ENCODE measurements at places on chromosomes 6 and 20. TPM values are rescaled to one million over a fixed set of nuclear protein-coding genes. Genes with fewer than 3 reads are reported as not detected.
A peak's percentile ranks its signal among the peaks of the same experiment; 100 is the strongest.

PPT2 gene
- 16.2 TPM for total RNA-seq

FIG4 gene
- total RNA-seq, result 11.5 TPM

FAM83C gene
- not detected for total RNA-seq

TLDC2 gene
- not detected for total RNA-seq

IYD gene
- total RNA-seq, result not detected

- H3K27me3 ChIP-seq, result no peaks in the 10 kb centered on the region
- H3K4me3 ChIP-seq, result no peak overlapping the region
- no peak overlapping the region for H3K27ac ChIP-seq
- no peak for DNase-seq
These were observed 59.2 kb downstream of the TMEM244 start for GRCh38 chr6:129801909-129802308.

DNA sequence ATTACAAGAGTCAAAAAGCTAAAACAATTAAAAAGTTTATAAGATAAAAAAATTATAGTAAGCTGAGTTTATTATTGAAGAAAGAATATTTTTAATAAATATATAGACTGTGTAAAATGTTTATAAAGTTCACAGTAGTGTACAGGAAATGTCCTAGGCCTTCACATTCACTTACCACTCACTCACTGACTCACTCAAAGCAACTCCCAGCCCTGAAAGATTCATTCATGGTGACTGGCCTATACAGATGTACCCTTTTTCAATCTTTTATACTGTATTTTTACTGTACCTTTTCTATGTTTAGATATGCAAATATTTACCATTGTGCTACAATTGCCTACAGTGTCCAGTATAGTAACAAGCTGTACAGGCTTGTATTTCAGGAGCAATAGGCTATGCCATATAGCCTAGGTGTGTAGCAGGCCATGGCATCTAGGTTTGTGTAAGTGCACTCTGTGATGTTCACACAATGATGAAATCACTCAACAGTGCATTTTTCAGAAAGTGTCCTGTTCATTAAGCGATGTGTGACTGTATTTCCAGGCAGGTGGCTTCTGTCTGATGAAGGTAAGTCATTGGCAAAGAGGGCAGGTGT lies 130.2 kb downstream of the BTBD3 start:
- no peaks in the 10 kb centered on the region for H3K36me3 ChIP-seq
- no peaks in the 10 kb centered on the region for H3K4me1 ChIP-seq
- no peaks in the 10 kb centered on the region for H3K27me3 ChIP-seq
- no peak for DNase-seq

DNA sequence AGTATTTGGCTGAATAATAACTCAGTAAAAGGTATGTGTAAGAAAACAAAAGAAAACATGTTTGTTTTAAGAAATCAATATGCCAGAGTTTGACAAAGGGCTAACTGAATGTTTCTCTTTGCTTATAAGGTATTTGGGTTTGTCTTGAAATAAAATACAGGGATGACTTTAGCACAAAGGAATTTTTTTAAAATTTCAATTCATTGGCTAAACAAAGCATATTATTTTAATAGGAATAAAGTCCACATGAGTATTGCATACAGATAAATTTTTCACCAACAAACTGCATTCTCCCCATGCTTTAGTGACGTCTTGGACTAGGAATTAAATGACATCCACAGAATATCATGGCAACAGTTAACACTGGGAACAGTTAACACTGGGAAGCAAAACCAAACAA lies 480.0 kb upstream of the JAG1 start:
- no peak for DNase-seq
- H3K4me3 ChIP-seq, result no peak overlapping the region
- no peak overlapping the region for H3K27ac ChIP-seq
- H3K4me1 ChIP-seq, result no peaks in the 10 kb centered on the region
- H3K27me3 ChIP-seq, result peaks cover 2% of the 10 kb centered on the region

- no peaks in the 10 kb centered on the region for H3K4me1 ChIP-seq
- no peaks in the 10 kb centered on the region for H3K27me3 ChIP-seq
- no peaks in the 10 kb centered on the region for H3K36me3 ChIP-seq
- H3K4me3 ChIP-seq, result no peak overlapping the region
- DNase-seq, result no peak
- no peak overlapping the region for H3K27ac ChIP-seq
These were observed 350.5 kb downstream of the ZFAND3 start for GRCh38 chr6:38169977-38170526.

- H3K36me3 ChIP-seq, result peaks cover 25% of the 10 kb centered on the region
- no peaks in the 10 kb centered on the region for H3K27me3 ChIP-seq
- peak overlapping the region; percentile 3 for H3K27ac ChIP-seq
- no peak overlapping the region for H3K4me3 ChIP-seq
These were observed 8.7 kb downstream of the UBR2 start for GRCh38 chr6:42572523-42572922.

- no peaks in the 10 kb centered on the region for H3K4me1 ChIP-seq
- no peaks in the 10 kb centered on the region for H3K36me3 ChIP-seq
These were observed 541.3 kb upstream of the MARCKS start for GRCh38 chr6:113315879-113316278.

DNA sequence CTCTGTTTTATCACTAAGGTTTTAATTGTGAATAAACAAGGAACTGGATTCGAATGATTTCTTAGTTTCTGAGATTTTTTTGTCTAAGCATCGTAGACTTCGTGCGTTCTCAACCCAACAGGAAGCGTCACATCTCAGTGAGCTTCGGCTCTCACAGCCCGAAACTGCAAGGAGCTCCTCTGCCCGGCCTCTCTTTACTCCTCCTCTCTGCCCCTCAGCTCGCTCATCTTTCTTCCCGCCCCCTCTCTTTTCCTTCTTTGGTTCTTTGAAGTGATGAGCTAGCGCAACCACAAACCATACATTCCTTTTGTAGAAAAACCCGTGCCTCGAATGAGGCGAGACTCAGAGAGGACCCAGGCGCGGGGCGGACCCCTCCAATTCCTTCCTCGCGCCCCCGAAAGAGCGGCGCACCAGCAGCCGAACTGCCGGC lies 480 bp upstream of the NT5E start:
- H3K36me3 ChIP-seq, result no peaks in the 10 kb centered on the region
- DNase-seq, result peak; percentile 8
- H3K27me3 ChIP-seq, result peaks cover 15% of the 10 kb centered on the region
- peak overlapping the region; percentile 64 for H3K4me3 ChIP-seq

DNA sequence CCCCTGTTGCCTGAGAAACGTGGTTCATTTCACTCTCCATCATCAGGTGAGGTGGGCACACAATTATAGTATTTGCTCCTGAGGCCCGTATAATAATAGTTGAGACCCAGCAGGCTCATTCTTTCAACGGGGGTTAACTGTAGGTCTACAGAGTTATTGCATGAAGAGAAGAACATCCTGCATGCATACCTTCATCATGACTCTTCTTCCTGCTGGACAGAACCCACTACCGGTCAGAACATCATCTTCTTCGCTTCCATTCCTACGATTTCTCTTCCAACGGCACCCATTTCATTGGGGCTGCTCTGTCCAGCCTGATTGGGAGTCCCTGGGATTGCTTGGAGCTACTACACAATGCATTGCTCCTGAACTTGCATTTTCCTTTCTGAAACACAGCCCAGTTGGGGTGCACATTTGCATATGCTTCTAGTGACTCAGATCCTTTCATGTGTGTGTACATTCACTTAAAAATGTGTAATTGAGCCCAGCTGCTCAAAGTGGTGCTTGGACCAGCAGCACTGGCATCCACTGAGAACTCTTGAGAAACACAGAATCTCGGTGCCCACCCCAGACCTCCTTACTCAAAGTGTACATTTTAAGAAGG lies 57.4 kb downstream of the SLC24A3 start:
- peaks cover 8% of the 10 kb centered on the region for H3K27me3 ChIP-seq
- H3K4me3 ChIP-seq, result no peak overlapping the region

DNA sequence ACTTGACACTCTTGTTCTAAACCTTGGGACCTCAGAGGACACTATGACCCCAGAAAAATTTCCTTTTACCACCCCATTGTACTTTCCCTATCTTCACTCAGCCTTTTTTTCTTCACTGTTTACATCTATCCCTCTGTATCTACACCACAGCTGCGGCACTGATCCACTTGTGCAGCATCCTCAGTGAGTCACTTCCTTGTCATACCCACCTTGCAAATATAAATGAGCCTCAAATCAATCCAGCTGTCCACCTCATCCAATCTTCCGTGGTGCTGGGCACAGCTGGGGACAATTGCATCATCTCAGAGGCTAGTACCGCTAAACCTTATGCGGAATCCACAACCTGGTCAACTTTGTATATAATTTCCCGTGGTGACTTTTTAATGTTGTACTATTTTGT lies 710.5 kb downstream of the QKI start:
- H3K27ac ChIP-seq, result no peak overlapping the region
- H3K4me1 ChIP-seq, result no peaks in the 10 kb centered on the region
- no peaks in the 10 kb centered on the region for H3K27me3 ChIP-seq
- no peak overlapping the region for H3K4me3 ChIP-seq
- no peaks in the 10 kb centered on the region for H3K36me3 ChIP-seq
- no peak for DNase-seq

- H3K4me1 ChIP-seq, result peaks cover 5% of the 10 kb centered on the region
- no peak overlapping the region for H3K27ac ChIP-seq
- no peak overlapping the region for H3K4me3 ChIP-seq
- H3K27me3 ChIP-seq, result no peaks in the 10 kb centered on the region
These were observed 33.4 kb upstream of the IL17A start for GRCh38 chr6:52152711-52153160.

- H3K27ac ChIP-seq, result no peak overlapping the region
- no peaks in the 10 kb centered on the region for H3K4me1 ChIP-seq
- H3K36me3 ChIP-seq, result no peaks in the 10 kb centered on the region
- no peak overlapping the region for H3K4me3 ChIP-seq
These were observed 49.2 kb downstream of the GMDS start for GRCh38 chr6:2196079-2196679.

DNA sequence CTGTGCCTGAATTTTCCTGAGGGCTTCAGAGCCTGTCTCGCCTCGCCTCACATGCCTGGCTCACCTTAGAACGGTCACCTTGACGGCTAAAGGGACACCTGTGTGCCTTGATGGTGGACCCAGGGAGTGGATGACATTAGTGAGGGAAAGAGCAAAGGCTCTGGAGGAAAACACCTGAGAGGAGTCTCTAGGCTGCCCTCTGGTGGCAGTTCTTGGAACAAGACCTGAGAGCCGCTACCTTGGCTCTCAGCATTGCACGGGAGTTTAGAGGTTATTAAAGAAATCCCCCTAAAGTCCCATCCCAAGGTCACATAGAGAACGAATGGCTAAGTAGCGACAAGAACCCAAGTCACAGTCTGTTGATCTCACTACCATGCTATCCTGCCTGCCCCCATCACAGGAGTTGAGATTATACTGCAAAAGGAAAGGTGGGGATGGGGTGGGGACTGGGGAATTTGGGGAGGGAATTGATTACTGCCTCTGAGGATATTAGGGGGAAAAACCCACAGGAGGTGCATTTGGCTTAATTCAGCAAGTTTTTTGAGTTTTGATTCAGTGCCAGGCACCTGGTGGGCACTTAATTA lies 7.9 kb upstream of the CDSN start:
- no peak overlapping the region for H3K4me3 ChIP-seq
- no peaks in the 10 kb centered on the region for H3K36me3 ChIP-seq
- no peaks in the 10 kb centered on the region for H3K4me1 ChIP-seq
- peak; percentile 72 for DNase-seq

Measured in T-cell (primary cell).